ENCODE measurements at places on chromosomes 3 and 15. TPM values are rescaled to one million over a fixed set of nuclear protein-coding genes. Genes with fewer than 3 reads are reported as not detected.

- DNase-seq: no peak
These were observed 396.1 kb downstream of the UNC13C start for GRCh38 chr15:54374184-54374952.

- no peak for DNase-seq
These were observed 235.7 kb downstream of the MCTP2 start for GRCh38 chr15:94467034-94467433.

AGBL1 gene
- not detected for polyA plus RNA-seq

LMAN1L gene
- polyA plus RNA-seq: 84.7 TPM

FMN1 gene
- polyA plus RNA-seq: 0.63 TPM

DNA sequence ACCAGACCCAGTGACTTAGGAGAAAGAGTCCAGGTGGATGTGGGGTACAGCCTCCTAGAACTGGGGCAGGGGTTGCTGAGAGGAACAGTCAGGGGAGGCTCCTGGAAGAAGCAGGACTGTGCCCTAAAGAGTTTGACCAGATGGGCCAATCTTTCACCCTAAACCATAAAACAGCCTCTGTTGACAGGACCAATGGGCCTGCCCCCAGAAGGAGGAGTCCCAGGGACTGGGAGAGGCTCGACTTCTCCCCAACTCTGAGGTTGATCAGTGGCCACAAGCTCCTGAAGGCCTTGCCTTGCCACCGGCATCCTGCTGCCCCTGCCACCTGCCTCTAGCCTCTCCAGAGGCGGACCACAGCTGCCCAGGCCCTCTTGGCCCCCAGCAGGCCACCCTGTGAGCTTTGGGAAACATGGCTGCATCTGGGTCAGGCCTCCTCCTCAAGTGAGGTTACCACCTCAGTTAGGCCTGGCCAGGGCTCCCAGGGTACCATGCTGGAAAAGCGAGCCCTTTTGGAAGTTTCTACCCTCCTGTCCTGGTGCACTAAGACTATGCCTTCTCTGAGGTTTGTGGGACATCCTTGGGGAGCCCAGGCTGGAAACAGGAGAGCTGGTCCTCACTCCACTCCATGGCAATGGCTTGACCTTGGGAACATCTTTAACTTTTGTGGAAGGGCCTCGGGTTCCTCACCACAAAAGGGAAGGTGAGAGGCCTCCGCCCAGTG is 2.8 kb downstream of the VIPR1 start:
- DNase-seq: no peak

Data from right cardiac atrium (tissue), 5 donors.